ENCODE measurements at places on chromosomes 4 and X.

DNA sequence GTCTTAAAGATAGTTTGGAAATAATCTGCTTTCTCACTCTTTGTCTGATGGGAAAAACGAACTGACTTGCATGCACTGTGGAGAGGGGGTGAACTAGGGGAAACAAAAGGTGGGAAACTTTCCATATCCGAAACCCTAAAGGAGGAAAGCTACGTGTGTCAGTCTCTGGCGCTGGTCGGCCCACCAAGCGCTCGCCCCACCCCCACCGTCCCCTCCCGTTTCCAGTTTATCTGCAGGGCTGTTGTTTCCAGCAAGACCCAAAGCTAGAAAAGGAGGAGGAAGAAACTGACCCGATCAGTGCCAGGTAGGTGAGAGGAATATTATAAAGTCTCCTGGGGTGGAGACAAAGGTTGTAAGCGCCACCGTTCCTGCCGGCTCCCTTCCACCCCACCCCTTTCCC, 552 bp downstream of the TCEAL9 start:
- DNase-seq = no peak

DNA sequence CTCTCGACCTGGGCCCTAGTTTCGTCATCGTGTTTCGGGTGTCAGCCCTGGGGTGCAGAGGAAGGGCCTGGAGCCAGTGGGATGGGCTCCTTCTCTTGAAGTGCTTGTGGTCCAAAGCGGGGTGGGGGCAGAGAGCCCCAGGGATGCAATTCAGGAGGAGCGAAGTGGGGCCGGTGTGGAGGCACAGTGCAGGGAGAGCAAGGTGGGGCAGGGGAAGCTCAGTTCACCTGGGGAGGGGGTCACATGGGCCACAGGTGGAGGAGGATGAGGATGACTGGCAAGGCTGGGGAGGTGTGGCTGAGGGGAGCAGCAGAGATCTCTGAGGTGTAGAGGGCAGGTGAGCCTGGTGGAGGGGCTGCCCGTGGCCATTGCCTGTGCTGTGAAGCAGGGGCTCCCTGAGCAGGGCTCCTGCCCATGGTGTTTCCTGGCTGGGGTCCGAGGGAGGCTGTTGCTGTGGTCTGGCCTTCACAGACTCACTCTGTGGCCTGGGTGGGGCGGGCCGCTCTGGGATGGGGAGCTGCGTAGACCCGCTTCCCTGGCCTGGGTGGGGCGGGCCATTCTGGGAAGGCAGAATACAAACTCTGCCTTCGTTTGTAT, 6.9 kb downstream of the SORCS2 start:
- DNase-seq = peak; percentile 43

DNA sequence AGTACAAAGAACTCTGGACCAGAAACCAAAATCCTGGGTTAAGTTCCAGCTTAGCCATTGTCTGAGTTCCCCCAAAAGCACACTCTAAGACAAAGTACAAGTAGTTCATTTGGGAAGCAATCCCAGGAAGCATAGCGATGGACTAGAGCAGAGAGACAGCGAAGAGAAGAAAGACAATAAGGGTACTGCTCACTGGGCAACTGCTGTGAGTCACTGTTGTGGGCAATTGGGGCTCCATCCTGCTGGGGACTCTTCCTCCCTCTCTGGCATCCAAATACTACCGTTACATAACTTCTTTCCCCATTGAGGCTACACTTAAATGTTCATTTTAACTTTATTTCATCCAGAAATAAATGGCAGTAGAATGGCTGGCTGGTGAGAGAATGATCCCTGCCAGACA, 14.1 kb downstream of the SRPX start:
- DNase-seq = no peak

DNA sequence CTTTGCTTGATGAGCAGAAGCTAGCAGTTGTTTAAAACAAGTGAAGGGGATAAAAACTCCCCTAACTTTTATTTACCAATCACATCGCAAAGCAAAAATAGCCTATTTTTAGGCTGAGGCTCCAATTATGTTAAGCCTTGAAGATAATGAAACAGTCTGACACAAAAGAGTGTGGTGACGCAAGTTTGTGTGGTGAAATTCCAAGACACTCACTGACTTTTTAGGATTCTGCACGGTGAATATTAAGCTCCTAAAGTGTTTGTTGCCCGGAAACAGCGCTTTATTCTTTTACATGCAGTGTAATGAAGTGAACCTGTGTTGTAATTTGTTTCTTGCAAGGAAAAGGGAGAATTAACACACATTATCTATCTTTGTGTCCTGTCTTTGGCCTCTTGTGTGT, 74.8 kb downstream of the POLA1 start:
- DNase-seq = no peak
